ENCODE measurements at places on chromosomes 16 and 17.

GRCh38 chr16:85631802-85632393 is 18.8 kb downstream of the GSE1 start:
- DNase-seq: no peak

- DNase-seq: no peak
Observed at GRCh38 chr16:74720579-74720978, 19.9 kb upstream of the MLKL start.

GRCh38 chr16:55898592-55898991 is 23.4 kb upstream of the CES5A start:
- peak; percentile 22 for DNase-seq

GRCh38 chr16:87924041-87924810 is 12.1 kb downstream of the CA5A start:
- no peak for DNase-seq

DNA sequence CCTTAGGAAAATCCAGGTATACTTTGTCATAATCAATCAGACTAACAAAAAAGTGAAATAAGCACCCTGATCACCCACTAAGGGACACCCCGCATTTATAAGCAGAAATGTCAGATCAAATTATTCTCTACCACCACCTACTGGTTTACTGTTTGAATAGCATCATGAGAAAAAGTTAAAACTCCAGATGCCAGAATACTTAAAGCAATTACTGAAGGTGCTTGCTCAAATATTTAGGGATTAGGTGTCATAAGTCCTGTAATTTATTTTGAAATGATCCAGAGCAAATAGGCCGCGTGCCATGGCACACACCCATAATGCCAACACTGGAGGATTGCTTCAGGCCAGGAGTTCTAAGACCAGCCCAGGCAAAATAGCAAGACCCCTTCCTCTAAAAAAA is 2.3 kb downstream of the TOP2A start:
- DNase-seq: no peak

- DNase-seq: no peak
Observed at GRCh38 chr16:85072947-85073346, 39.3 kb downstream of the CIBAR2 start.

- no peak for DNase-seq
Observed at GRCh38 chr16:70656712-70657263, 10.4 kb downstream of the IL34 start.

GRCh38 chr16:71627731-71628181 is 1.8 kb downstream of the MARVELD3 start:
- no peak for DNase-seq

DNA sequence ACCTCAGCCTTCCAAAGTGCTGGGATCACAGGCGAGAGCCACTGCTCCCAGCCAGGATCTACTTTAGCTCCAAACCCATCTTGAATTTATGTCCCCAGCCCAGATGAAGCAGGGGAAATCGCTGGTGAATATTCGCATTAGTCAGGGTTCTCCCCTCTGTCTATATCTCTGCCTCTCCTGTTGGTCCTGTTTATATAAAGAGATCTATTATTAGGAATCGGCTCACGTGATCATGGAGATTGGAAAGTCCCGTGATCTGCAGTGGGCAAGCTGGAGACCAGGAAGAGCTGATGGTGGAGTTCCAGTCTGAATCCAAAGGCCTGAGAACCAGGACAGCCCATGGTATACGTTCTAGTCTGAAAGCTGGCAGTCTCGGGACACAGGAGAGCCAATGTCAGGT is 382.8 kb downstream of the SEC14L1 start:
- peak; percentile 21 for DNase-seq

- no peak for DNase-seq
Observed at GRCh38 chr17:81042606-81043005, 7.7 kb downstream of the BAIAP2 start.

DNA sequence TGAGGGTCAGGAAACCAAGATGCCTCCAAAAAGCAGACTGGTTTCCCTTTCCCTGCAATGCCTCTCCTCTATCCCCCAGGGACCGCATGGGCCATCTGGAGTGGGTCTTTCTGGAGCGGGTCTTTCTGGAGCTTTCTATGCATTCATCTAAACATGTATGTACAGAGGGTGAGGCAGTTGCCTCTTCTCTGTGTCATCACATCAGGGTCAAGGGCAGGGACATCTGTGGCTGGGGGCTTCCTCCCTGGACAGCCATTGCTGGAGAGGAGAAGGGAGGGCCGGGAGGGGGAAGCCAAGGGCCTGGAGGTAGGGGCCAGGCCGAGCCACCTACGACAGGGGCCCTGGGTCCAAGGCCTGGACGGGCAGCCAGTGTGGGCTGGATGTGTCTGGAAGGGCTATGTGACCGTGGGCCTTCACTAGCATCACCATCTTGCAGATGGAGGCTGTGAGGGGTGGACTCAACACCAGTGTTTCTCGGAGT is 840 bp downstream of the ADCY7 start:
- no peak for DNase-seq

DNA sequence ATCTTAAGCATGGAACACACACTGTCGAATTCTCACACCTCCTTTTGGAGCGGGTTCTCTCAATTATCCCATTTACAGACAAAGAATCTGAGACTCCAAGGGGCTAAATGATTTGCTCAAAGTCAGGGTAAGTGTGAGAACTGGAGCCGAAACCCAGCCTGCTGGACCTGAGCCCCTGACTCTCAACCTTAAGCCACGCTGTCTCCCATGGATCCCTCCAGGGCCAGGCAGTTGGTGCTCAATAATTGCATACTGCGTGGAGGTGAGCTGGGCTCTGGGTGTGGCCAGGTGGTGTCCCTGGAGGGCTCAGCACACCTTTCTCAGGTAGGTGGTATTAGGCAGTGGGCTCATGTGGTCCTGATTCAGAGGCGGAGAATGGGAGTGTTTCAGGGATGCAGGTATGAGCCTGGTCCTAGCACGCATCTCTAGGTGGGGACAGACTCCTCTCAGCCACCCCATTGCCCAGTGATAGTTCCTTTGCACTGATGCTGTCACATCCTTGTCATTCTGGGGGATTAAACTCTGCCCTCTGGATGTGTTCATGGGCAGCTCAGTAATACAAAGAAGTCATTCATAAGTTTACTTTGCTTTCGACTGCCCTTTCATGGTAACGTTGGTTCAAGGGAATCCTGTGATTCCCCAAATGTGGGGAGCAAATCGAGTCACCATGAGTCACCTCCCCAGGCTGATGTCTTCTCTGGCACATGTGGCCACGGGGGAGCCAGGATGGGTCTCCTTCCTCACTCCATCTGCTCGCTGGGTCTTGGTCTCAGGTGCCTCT is 399.5 kb upstream of the TNRC6C start:
- DNase-seq: no peak

- DNase-seq: no peak
Observed at GRCh38 chr16:49632795-49633184, 223.1 kb downstream of the ZNF423 start.

GRCh38 chr16:82937926-82938520 is 311.3 kb downstream of the CDH13 start:
- no peak for DNase-seq

DNA sequence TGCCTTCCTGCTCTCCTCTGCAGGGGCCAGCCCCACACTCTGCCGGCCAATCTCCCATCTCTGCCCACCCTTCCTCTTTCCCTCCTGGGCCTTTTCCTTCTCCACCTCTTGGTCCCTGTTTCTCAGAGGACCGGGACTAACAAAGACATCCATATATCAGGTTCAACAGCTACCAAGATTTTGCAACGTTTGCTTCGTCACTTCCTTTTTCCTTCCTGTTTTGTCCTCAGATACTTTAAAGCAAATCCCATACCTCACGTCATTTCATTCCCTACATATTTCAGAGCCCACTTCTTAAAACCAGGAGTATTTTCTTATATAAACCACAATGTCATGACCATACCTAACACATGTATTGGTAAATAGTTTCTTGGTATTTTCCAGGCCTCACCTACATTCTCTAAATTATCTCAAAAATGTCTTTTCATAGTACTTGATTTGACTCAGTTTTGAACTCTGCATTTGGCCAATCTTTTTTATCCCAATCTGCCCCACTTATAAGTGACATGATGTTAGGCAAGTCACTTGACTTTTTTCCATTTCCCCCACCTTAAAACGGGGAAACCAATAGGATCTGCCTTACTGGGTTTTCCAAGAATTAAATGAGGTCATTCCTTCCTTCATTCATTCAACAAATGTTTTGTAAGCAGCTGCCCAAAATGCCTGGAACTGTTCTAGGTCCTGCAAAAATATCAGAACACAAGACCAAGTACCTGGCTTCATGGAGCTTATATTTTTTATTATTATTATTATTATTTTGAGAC is 7.2 kb upstream of the USP10 start:
- no peak for DNase-seq

GRCh38 chr17:79577485-79578187 is 33.2 kb downstream of the RBFOX3 start:
- no peak for DNase-seq

GRCh38 chr16:90019543-90020259 is 445 bp upstream of the DBNDD1 start:
- DNase-seq: no peak

DNA sequence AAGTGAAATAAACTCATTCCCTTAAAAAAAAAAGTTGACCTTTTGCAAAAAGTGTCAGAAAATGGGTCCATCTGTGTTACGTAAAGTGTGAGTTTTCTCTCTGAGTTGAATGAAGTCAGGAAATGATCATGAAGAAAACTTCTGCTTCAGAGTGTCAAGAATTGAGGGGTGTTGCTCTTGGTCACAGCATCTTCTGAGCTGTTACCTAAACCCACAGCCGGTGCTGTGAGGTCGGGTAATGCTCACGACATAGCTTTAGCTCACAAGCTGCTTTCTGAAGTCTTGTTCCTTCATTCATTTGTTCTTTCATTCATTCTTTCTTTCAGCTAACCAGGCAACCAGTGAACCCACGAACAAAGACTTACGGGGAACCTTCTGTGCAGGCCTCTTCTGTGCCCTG is 372.1 kb downstream of the CPPED1 start:
- DNase-seq: no peak

DNA sequence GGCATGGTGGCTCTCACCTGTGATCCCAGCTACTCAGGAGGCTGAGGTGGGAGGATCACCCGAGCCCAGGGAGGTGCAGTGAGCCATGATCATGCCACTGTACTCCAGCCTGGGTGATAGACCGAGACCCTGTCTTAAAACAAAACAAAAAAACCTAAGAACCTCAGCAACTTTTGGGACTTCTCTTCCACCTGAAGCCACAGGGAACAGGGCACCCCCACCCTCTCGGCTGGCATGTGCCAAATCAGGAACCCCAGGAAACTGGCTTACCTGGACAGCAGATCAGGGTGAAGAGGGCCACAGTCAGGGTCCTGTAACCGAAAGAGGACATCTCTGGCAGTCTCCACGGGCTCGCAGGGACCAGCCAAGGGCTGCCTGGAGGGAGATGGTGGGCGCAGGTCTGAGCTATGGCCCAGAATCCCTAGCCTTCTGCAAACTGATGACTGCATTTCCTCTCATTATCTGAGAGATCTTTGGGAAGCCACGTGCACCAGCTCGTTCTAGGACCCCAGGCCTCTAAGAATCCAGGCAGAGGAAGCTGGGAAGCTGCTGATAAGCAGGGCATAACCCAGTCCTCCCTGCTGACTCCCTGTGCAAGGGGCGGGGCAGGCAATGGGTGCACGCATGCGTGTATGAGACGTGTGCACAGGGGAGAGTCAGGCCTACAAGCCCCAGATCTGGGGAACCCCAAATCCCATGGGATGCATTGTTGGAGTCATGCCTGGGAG is 8.4 kb downstream of the PRR29 start:
- peak; percentile 64 for DNase-seq

DNA sequence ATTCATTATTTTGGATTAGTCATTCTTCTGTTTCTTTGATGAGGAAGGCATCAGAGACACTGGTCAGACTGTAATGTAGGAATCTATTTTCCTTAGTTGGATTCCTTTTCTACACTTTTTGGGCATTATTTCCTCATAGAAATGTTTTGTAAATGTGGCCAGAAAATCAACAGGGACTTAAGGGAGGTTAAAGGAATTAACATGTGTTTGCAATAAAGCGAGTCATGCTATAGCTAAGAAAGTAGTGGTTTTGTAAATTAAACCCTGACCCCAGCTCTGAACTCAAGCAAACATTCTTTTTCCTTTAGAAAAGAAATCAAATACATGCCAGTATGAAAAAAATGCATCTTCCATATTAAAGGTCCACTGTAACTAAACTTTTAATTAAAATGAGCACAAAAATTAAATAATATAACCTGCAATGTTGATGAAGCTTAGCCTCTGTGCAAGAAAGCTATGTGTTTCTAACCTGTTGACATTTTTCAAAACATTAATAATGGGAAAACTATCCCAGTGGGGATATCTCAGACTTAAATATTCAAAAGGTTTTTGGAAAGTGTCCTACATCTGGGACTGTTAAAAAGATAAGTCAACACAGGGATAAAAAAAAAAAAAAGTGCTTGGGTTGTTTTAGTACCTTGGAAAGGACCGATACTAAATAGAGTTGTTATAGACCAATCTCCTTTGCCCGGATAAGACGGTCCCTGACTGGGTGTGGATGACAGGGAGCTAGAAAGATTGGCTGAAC is 428.0 kb downstream of the CA10 start:
- DNase-seq: no peak

DNA sequence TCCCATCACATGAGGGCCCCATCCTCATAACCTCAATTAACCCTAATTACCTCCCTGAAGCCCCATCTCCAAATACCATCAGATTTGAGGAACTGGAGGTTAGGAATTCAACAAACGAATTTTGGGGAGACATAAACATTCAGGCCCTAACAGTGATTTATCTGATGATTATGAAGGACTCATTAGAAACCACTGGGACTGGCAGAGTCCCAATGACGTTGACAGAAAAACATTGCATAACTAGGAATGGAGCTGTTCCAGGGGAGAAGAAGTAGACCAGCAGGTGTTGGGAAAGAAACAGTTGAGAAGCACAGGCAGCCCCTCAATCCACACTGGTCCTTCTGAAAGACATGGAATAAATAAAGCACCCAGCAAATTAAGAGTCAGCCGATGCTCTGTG is 282.0 kb downstream of the MAP2K4 start:
- DNase-seq: no peak

DNA sequence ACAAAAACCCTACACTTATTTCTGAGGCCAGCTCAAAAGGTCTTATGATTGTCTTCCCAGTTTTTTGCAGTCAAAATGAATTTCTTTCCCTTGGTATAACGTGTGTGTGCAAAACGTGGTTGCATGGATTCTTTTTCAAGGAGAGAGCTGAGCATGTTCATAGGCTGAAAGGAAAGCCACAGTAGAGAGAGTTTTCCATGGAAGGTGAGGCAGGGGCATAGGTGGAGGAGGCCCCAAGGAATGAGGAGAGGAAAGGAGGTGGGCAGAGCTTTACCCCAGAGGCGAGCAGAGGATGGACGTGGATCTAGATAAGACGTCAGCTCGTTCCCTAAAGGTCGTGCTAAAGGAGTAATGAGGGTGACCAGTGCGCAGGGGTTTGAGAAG is 22.8 kb downstream of the TRPV2 start:
- no peak for DNase-seq

GRCh38 chr16:86739808-86740207 is 161.5 kb downstream of the FOXL1 start:
- DNase-seq: no peak

GRCh38 chr17:49690256-49690655 is 12.4 kb upstream of the SPOP start:
- DNase-seq: no peak

DNA sequence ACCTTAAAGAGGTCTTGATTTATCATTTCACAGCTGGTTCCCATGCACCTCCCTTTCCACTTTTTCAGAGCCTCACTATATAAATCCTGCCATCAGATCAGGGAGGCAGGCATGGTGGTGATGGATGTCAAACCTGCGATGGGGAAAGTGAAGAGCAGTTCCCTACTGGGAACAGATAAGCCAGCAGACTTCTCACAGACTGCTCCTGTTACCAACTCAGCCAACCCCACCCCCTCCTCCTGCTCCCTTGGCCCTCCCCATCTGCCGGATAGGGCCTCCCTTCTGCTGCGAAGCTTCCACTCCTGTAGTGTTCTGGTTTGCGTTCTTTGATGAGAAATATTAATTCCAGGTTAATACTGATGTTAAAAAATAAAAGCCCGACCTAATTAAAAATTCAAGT is 232.1 kb downstream of the STX8 start:
- DNase-seq: no peak
